ENCODE measurements at places on chromosomes 6 and 20. TPM values are rescaled to one million over a fixed set of nuclear protein-coding genes. Genes with fewer than 3 reads are reported as not detected.

The CCR6 gene
- not detected for total RNA-seq

The CRIP3 gene
- total RNA-seq = not detected

The MMUT gene
- total RNA-seq = 14.7 TPM

The FOXQ1 gene
- total RNA-seq = not detected

The RNF144B gene
- total RNA-seq = 7.7 TPM
